ENCODE measurements at places on chromosomes 11 and 22. TPM values are rescaled to one million over a fixed set of nuclear protein-coding genes. Genes with fewer than 3 reads are reported as not detected.

GRCh38 chr11:26702406-26702805 lies 19.5 kb downstream of the SLC5A12 start:
- no peak for DNase-seq

GRCh38 chr11:45658292-45658991 lies 7.0 kb downstream of the CHST1 start:
- peak; percentile 55 for DNase-seq

GRCh38 chr11:33635161-33635560 lies 65.5 kb downstream of the C11orf91 start:
- DNase-seq: peak; percentile 59

DNA sequence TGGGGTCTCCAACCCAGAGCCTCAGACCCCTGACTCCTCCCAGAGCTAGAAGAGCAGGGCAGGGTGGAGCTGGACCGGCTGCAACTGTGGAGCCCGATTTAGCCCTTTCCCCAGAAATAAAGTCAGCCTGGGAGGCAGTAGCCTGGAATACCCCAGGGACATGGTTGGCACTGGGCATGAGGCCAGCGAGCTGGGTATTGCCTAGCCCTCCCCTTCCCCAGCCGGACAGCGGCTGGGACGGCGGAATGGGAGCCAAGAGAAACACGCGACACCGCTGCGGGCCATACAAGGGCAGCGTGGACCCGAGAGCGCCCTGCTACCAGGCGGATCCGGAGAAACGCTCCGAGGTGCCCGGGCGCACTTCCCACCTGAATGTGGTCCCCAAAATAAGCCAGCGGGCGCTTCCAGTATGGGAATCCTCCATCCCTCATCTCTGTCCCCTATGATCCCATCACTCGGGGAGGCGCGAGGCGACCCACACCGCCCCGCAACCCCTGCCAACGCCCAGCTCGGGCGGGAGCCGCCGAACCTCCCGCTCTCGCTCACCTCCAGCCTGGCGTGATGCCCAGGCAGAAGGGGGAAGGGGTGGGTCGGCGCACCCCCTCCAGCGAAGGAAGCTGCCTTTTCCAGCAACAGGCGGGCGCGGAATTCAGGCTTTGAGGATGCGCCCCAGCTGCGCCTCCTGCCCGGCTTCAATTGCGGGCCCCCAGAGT lies 758 bp downstream of the MCAM start:
- peak; percentile 42 for DNase-seq

DNA sequence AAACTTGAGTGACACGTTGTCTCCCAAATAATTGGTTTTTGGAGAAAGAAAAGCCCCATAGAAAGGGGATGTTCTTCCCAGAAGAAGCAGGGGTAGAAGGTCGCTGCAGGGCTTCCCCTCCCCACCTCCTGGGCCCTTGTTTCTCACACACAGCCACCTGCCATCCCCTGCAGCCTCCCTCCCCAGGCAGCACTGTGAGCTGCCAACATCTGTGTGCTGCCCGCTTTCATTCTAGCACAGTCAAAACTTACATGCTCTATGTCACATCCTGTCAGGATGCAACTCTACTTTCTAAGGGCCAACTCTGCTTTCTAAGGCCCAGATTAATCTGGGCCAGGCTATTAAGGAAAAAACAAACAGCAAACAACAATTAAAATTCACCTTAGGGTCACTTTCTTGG lies 309.4 kb upstream of the ZC3H12C start:
- no peak for DNase-seq

- no peak for DNase-seq
Observed at GRCh38 chr11:73040046-73040445, 102.1 kb downstream of the FCHSD2 start.

- no peak for DNase-seq
Observed at GRCh38 chr11:68661014-68661413, 23.3 kb upstream of the GAL start.

GRCh38 chr11:15370495-15371147 lies 255.9 kb downstream of the INSC start:
- DNase-seq: no peak

DNA sequence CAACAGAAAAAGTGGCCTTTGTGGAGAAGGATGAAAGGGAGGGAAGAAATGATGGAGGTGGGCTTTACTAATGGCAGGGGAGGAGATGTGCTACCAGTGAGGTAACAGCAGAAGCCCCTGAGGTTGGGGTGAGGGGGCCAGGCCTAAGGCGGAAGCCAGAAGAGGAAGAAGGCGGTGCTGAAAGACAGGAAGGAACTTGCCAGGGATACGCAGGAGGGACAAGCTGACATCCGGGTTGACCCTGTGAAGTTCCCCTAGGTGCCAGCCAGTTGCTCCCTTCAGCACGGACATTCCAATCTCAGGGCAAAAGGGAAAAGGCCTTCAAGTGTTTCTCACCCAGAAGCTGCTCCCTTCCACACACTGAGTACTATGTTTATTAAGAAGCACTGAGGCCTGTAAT lies 2.3 kb upstream of the TIRAP start:
- no peak for DNase-seq

GRCh38 chr22:49015459-49015858 lies 812.2 kb downstream of the BRD1 start:
- no peak for DNase-seq

DNA sequence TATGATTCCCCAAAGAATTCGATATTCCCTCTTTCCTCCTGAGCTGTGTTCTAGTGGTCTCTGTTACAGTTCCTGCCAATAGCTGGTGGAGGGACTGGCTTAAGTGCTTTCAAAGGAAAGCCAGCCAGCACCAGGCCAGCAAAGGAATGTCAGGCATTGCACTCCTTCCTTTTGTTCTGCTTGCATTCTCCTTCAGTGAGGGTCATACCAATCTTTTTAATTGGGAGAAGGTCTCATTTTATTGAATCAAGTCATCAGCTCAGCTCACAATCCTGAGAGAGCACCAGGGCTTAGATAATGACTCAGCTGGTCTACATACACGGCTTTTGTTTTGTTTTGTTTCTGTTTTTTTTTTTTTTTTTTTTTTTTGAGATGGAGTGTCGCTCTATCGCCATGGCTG lies 222.9 kb downstream of the NAV2 start:
- DNase-seq: no peak

DNA sequence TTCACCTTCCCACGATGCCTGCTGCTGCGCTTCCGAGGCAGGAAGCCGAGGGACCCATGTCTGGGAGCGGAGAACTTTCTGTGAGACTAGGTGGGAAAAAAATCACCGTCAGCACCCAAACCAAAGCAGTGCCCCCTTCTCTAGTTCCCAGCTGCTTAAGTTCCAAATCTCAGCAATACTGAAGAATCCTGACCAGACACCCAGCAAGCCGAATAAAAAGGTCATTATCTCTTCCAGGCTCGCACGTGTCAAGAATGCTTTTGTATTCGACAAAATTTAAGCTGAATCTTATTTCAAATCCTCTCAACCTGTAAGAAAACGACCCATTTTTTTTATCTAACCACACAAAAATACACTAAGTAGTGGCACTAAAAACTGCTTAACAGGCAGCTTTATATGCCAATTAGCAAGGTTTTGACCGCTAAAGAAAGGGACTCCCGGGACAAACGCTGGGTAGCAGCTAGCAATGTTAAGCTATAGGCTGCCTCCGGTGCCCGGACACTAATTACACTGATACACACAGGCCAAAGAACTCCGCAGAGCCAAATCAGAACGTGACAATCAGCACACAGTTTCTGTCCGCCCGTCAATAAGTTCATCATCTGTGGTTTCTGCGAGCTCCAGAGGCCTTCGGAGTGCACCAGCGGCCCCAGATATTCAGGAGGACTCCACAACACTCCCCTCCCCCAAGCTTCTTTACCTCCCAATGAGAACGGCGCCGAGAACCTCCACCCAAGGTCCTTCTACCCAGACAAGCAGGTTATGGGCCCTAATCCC lies 728 bp downstream of the RPL3 start:
- DNase-seq: no peak

- DNase-seq: no peak
Observed at GRCh38 chr11:1120532-1121330, 37.0 kb upstream of the MUC5AC start.

DNA sequence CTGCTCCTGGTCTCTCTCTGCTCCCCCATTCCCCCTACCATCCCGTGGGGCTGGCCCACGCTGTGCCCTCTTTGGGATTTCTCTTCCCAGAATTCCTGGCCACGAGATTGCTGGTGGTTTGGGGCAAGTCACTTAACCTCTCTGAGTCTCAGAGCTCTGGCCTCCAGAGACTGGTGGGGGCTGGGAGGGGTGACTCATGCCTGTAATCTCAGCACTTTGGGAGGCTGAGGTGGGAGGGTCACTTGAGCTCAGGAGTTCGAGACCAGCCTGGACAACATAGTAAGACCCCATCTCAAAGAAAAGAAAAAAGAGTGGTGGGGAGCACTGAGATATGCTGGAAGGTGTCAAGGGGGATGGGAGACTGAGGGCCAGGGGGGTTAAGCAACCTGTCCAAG lies 18.3 kb downstream of the OTUB1 start:
- no peak for DNase-seq

GRCh38 chr22:49396817-49397216 lies 430.9 kb downstream of the BRD1 start:
- no peak for DNase-seq

- DNase-seq: peak; percentile 25
Observed at GRCh38 chr11:101825531-101825930, 89.3 kb upstream of the CEP126 start.

DNA sequence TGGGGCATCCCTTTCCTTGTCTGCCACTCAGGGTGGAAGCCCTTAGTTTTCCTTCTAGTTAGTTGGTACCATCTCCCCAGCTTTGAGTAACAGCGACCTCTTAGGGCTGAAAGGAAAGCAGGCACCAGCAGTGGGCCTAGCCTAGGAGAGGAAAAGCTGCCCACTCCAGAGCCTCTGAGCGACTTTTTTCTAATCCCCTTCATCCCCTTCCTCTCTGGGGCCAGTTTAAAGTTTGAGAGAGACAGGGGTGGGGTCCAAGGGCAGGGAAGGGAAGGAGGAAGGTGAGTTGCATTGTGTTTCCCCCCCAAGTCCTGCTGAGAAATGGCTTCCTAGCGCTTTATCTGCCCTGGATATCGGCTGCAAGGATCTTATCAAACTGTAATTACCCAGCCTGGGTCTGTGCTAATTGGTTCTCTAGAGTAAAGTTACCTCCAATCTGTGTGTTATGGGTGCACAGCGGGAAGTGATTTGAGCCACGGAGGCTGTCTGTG lies 573.9 kb upstream of the CADM1 start:
- no peak for DNase-seq

DNA sequence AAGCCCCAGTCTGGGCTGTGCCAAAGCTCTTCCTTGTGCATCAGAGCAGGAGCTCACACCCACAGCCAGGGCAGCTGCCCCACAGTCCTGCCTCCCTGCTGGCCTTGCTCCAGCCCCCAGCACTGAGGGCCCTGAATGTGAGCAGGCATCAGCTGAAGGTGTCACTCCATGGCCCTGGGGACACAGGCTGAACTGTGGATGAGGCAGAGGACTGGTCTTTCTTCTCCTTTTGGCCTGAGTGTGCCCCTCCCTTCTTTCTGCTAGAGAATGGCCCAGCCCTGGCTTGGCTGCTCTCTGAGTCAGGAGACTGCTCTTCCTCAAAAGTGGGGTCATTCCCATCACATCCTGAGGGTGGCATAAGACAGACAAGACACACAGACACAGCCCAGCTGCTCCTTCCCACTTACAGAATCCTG lies 16.2 kb downstream of the OTOG start:
- DNase-seq: no peak

DNA sequence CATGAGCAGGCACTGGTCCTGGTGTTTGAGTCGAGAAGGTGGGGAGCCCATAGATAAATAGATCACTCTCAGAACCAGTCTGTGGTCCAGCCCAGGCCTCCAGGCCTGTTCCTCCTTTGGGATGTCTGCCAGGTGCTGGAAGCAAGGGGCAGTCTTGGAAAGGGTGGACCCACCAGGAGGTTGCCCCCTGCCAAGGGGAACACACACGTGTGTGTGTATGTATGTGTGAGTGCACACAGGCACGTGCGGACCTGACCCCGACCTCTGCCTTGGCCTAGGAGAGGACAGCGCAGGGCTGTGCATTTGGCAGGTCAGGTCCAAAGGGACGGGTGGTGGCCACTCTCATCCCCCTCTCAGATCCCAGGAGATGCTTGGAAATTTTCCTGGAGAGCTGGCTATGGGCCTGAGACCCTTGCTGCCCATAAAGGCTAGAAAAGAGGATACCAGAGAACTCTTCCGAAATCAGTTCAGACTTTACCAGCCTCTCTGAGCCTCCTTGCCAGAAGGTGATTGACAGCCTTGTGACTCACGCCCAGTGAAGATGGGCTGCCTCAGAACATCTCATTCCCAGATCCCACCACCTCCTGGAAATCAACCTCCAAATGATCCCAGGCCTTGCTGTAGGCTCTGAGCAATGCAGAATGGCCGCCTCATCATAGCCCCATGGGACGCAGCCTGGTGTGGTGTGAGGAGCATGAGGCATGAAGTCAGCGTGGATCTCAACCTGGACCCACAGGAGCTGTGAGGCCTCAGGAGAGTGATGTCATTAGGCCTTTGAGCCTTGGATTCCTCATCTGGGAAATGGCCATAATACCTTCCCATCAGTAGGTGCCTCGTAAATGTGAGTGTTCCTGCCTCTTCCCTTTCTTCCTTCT lies 24.0 kb upstream of the CREB3L1 start:
- DNase-seq: no peak

GRCh38 chr11:11045156-11045930 lies 187.5 kb upstream of the ZBED5 start:
- no peak for DNase-seq

DNA sequence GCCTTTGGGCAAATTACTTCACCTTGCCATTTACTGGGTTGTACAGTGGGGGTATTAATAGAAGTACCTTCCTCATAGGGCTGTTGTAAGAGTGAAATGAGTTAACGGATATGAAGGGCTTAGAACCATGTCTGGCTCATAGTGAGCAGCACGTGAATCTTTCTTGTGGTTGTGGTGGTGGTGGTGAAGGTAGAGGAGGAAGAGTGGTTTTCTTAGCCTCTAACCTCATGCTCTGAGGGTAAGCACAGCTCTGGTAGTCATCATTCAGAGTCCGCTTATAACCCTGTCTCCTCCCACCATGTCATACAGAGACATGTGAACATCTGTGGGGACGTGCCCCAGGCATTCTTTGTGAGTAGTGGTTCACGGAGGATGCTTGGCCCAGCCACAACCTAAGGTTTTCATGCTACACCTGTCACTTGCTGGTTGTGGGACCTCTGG lies 43.6 kb downstream of the TEAD1 start:
- no peak for DNase-seq

GRCh38 chr11:102012946-102013345 lies 34.3 kb upstream of the CFAP300 start:
- no peak for DNase-seq

TRIM68 gene
- polyA plus RNA-seq: 22.1 TPM

OR51D1 gene
- polyA plus RNA-seq: not detected

TEX12 gene
- 0.40 TPM for polyA plus RNA-seq

BTBD18 gene
- polyA plus RNA-seq: 0.41 TPM

MRGPRX4 gene
- not detected for polyA plus RNA-seq

SCGB1A1 gene
- 59.5 TPM for polyA plus RNA-seq

SNX32 gene
- 1.6 TPM for polyA plus RNA-seq

MPEG1 gene
- 12.0 TPM for polyA plus RNA-seq

PNPLA3 gene
- 0.77 TPM for polyA plus RNA-seq

TBX10 gene
- 0.12 TPM for polyA plus RNA-seq

SYNGR1 gene
- 29.0 TPM for polyA plus RNA-seq

FAM181B gene
- 0.17 TPM for polyA plus RNA-seq
